ENCODE measurements at places on chromosomes 3 and 15. TPM values are rescaled to one million over a fixed set of nuclear protein-coding genes. Genes with fewer than 3 reads are reported as not detected.

DNA sequence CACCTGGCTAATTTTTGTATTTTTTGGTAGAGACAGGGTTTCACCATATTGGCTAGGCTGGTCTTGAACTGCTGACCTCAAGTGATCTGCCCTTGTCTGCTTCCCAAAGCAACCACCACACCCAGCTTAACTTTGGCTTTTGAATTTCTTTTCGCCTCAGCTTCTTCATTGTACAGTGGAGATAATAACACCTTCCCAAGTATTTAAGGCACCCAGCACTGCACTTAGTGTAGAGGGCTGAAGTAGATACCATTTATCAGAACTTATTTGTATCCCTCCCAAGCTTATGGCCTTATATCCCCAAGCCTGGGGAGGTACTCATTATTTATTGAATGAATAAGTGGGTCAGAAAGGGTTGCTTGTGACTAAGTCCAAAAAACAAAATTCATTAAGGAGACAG is 2.3 kb downstream of the SQOR start:
- DNase-seq = no peak

DNA sequence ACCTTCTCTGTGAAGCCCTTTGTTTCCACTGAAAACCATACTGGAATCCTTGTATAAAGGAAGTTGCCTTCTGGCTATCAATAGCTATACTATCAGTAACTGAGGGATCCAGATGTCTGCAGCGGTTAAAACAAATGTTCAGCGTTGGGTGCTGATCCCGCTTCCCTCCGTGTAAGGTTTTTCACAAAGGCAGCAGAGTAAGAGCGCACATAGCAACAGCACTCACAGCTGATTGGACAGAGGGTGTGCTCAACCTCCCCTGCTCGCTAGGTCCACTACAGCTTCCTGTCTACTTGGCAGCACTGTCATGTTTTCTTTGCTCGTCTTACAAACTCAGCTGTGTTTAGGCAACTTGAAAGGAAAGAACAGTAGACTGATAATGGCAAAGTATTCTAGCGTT is 27.3 kb downstream of the ATOSA start:
- DNase-seq = peak; percentile 54

GRCh38 chr15:83914906-83915305 is 261.0 kb downstream of the ADAMTSL3 start:
- DNase-seq = no peak

DNA sequence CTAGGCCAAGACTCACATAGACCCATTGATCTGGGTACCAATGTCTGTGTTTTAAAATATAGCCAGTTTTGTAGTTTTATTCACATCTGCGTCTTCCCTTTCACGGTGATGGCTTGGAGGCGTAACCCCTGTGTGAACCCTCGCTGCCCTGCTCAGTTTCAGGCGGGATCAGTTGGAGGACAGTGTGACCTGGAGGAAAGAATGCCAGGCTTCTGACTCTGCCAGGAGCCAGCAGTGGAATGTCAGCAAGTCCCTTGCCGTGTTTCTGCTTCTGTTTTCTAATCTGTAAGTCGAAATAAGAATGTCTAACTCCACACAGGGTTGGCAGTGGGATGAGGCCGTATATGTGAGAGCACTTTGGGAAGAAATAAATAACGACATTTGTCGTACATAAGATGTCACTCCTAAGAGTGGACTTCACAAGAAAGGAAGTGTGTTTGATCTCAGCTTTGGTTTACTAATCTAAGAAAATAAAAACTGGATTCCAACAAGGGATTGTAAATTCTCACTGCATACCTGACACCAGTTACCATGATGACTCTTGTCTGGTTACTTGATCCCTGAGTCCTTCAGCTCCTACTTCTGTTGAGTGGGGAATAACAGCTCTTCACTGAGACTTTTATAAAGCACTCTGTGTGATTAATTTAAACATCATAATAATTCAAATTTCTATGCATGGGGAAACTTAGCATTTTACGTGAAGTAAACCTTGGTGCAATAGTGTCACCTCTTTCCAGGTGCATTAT is 6.3 kb upstream of the CA12 start:
- DNase-seq = no peak

DNA sequence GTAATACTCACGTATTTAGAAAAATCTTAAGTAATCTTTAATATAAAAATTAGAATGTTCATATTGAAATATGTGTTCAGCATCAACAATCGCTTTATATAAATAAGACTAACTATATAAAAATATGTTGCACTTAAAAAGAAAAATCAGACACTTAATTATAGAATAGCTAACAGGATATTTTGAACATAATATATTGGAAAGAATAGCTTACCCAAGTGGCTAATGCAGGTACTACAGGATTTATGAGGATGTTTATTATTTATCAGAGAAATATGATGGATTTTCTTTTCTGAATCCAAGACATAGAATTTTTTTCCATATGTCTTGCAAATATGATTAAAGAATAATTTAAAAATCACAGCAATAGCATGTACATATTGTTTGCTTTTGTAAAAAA is 567.9 kb upstream of the GBE1 start:
- DNase-seq = no peak

The ZBTB11 gene
- 29.6 TPM for total RNA-seq

GRCh38 chr3:18886331-18886730 is 262.0 kb upstream of the KCNH8 start:
- DNase-seq = no peak

GRCh38 chr3:182214416-182214815 is 502.7 kb downstream of the SOX2 start:
- no peak for DNase-seq

DNA sequence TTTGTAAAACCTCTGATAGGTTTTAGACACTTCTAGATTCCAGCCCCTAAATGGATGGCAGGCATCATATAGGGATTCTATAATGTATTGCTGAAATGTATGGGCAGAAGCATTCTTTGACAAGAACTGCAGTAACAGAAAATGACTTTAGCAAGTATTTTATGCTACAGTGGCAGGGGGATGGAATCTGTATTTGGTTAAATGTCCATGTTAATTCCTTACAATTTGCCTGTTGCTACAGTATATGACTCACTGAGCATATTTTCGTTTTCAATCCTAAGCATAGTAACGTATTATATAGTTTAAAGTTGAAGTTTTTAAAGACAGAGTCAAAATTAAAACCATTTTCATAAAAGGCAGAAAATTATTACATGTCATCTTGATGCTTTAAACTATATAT is 150.1 kb downstream of the MEX3B start:
- DNase-seq = no peak

- no peak for DNase-seq
Observed at GRCh38 chr15:41215708-41216107, 14.8 kb downstream of the EXD1 start.

- no peak for DNase-seq
Observed at GRCh38 chr3:50530001-50530970, 26.9 kb upstream of the CACNA2D2 start.

GRCh38 chr15:73075160-73075859 is 23.0 kb downstream of the NEO1 start:
- no peak for DNase-seq

The PLCH1 gene
- 0.32 TPM for total RNA-seq

DNA sequence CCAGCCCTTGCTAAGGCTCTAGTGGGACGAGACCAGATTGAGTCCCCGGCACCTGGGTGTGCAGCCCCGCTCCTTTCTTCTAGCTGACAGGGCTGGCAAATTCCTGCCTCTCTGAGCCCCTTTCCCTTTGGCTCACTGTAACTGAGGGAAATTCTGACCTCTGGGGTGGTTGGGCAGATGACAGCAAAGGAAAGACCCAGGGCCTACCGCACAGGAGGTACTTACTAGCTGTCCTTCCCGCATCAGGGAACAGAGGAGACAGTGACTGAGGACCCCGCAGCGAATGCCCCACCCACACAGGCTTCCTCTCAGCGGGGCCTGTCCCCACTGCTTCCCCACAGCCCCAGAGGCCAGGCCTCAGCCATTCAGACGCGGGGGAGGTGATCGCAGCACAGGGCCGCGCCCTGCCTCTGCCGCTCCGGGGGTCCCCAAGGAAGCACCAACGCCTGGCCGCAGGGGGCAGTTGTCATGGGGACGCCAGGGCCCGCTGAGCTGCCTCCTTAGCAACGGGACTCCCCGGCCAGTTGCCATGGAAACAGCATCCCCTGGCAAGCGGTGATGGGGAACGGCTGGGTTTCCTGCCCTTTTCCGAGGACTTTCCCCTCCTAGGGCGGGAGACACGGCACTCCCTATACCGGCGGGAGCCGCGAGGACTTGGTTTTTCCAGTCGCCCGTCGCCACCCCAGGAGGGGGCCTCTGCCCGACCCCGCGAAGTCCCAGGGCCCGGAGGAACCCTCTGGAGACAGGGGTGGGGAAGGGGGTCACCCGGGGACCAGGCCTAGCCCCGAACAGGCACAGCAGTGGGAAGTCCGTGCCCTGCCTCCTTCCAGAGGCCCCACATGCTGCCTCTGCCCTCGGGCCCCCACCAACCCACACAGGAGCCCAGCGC is 50.1 kb downstream of the HCN4 start:
- peak; percentile 67 for DNase-seq

- DNase-seq = no peak
Observed at GRCh38 chr15:27165590-27165989, 194.6 kb downstream of the GABRG3 start.

DNA sequence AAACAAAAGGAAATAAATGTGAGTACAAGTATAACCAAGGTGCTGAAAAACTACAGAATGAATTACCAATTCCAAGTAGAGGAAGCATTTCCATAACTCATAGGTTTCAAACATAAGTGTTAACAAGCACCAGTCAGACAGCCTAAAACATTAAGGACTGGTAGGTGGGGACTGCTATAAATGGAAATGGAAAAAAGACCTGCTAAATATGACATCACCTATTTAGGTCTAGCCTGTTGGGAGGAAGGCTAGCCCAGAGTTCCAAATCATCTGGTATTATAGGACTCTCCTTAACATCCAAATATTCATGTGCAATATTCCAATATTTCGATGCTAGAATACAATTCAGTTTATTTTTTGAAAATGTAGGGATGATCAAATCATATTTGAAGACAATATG is 560.0 kb downstream of the ROBO2 start:
- DNase-seq = no peak

DNA sequence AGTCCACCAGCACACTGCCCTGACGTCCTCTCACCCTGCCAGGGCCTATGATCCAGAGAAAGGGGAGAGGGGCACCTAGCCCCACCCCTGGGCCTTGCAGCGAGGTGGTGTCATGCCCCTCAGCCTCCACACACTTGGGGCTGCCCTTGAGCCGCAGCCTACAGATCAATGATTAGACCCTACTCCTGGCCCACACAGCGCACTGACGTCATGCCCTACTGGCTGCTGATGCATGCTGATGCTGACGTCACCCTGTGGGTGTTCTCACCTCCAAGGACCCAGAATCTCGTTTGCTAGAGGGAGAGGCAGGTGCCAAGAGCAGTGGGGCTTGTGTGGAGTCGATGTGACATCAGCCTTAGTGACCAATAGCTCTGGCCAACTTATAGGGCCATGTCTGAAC is 18.0 kb downstream of the ARL14 start:
- DNase-seq = no peak

The CIAO2A gene
- total RNA-seq = 99.4 TPM

The FAM162A gene
- 204 TPM for total RNA-seq
